ENCODE measurements at places on chromosomes 3 and 15.

DNA sequence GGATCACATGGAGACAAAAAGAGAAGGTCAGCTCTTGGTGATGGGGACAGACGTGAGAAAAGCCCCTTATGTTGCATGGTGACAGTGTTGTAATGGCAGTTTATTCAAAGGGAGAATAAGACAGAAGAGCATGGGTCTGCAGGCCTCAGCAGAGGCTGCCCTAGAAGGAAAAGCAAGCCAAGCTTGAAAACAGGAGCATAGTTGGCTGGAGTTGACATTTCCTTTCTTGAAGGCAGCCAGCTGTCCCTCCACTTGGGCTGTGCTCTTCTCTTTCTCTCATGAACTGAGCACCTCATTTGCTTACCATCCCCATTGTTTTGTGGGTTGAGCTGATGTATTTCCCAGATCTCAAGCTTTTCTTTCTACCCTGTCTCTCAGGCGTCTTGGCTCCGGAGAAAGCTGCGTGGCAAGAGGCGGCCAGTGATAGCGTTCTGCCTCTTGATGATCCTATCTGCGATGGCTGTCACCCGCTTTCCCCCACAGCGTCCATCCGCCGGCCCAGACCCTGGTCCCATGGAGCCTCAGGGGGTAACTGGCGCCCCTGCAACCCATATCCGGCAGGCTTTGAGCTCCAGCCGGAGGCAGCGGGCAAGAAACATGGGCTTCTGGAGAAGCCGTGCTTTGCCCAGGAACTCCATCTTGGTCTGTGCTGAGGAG is 52.9 kb downstream of the GASK1A start:
- DNase-seq = no peak

GRCh38 chr3:21913791-21914190 is 162.8 kb upstream of the ZNF385D start:
- no peak for DNase-seq

DNA sequence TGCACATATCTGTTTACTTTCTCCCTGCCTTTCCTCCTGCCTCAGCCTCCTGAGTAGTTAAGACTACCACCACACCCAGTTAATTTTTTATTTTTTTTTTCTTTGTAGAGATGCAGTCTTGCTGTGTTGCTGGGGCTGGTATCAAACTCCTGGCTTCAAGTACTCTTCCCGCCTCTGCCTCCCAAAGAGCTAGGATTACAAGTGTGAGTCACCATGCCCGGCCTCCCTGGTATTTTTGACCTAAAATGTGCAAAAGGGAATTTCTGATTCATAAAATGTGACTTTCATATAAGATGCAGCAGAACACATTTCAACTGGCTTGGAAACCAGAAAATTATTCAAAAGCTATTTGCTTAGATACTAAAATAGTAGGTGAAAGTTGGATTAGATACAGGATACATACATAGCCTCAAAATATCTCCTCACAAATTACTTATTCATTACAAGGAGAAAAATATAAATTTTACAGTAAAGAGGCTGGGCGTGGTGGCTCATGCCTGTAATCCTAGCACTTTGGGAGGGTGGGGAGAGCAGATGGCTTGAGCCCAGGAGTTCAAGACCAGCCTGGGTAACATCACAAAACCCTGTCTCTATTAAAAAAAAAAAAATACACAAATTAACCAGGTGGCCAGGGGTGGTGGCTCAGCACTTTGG is 32.0 kb downstream of the MAP4 start:
- DNase-seq = no peak

GRCh38 chr3:22361521-22361920 is 610.5 kb upstream of the ZNF385D start:
- DNase-seq = no peak

DNA sequence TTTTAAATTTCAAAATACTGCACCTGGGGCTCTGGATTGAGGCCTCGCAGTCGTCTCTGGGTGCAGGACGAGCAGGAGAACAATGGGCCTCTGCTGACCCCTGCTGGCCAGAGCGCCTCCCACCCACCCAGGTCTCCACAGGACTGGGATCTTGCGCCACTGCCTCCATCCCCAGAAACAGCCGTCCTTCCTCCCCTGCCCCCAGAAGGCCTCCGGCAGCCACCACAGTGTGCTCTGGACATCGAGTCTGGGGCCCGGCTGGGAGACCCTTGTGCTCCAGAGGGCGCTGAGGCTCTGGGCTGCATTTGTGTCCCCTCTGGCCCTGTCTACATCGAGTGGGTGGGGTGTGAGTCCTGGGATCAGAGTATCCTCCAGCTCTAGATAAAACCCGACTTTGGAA is 6.7 kb upstream of the ACSBG1 start:
- DNase-seq = peak; percentile 78

- no peak for DNase-seq
These were observed 52.9 kb upstream of the SEC13 start for GRCh38 chr3:10373686-10374261.

- DNase-seq = no peak
These were observed 26.5 kb downstream of the AKAP13 start for GRCh38 chr15:85406916-85407315.

DNA sequence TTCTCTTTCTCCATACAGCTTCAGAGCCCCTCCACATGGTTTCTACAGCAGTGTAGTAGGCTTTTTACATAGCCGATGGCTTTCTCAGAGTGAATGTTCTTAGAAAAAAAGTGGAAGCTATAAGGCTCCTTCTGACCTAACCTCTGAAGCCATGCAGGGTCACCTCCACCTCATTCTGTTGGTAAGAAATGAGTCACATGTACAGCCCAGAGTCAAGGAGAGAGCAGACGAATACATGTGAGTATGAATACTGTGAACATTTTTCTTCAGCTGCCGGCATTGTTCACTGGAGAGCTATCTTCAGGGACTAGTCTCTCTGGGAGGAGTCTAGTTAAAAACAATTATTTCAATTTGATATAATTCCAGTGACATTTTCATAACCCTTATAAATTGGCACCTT is 68.2 kb upstream of the THRB start:
- DNase-seq = no peak

- no peak for DNase-seq
These were observed 2.2 kb upstream of the LYZL4 start for GRCh38 chr3:42412526-42413155.

- no peak for DNase-seq
These were observed 26.0 kb downstream of the RPN1 start for GRCh38 chr3:128624526-128625138.

- DNase-seq = no peak
These were observed 117.9 kb downstream of the LIPC start for GRCh38 chr15:58549785-58550074.

DNA sequence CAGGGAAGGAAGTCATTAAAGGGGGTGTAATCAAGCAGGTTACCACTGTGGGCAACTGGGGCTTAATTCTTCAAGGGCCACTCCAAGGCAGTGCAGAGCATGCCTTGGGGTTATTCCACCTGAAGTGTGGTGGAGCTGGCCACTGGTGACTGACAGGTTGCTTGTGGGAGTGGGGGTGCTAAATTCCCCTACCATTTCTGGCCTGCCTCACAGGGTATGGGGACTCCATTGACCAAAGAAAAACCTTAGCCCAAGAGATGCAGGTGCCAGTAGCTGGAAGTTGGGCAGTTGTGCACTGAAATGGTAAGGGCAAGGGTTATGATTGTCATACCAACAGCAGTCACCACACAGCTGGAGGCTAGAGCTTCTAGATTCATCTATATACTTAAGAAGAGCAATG is 93.4 kb downstream of the ZNF621 start:
- no peak for DNase-seq

GRCh38 chr3:193910886-193911738 is 224.8 kb upstream of the HES1 start:
- no peak for DNase-seq

- DNase-seq = peak; percentile 26
These were observed at the start of gene CHST13 for GRCh38 chr3:126523745-126524428. TSS of gene CHST13 (plus strand) at chr3:126524155. CDS start at chr3:126524333, 178 bp downstream.

DNA sequence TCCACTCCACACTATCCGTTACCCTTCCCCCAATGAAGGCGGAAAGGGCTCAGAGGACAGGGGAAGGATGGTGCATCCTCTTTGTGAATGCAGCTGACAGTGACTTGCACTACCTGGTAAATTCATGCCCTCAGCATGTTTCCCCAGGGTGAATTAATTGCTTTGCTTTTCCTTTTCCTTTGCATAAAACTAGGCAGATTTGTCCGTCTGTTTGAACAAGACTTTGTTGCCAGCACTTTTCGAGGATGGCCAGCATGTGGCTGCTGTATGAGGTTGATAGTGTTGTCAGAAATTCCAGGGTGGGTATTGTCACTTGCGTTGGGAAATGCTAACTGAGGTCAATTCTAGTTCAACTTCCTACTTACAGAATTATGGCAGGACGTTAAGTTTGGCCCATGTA is 79.0 kb upstream of the RARB start:
- no peak for DNase-seq

DNA sequence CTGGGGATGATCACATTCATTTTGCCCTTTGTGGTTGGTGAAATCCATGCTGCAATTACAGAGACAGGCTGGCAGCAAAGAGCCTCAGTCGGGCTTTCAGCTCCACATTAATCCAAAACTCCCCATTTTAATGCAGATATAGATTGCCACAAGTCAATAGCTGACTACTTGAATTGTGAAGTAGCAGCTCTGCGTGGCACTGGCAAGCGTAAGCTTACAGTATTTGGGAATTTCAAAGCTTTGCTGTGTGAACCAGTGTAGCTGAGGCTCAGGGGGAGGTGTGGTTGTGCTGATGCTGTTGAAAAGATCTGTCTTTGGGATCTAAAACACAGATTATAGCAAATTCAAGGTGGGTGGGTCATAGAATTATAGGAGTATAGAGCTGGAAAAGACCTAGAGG is 290.3 kb upstream of the ONECUT1 start:
- DNase-seq = no peak

DNA sequence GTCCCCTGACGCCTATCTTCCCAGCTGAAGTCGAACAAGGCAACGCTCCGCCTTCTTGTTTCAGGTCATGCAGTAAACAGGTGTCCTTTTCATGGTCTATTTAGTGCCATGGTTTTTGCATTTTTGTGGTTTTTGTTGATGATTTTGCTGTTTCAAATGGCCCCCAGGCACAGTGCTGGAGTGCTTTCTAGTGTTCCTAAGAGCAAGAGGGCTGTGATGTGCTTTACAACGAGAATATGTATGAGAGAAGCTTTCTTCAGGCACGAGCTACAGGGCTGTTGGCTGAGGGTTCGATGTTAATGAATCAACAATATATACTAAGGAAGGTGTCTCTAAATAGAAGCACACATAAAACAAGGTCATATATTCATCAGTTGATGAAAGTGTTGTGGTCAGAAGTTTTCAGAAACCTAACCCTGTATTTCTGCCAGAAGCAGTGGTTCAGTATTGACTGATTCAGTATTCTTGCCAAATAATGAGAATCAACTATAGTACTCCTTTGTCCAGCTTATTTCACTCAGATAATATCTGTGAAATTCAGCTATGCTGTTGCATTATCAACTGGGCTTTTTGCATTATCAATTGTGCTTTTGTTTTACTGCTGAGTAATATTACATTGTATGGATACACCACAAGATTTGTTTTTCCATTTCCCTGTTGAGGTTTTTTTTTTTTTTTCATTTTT is 18.5 kb downstream of the LIMD1 start:
- no peak for DNase-seq

DNA sequence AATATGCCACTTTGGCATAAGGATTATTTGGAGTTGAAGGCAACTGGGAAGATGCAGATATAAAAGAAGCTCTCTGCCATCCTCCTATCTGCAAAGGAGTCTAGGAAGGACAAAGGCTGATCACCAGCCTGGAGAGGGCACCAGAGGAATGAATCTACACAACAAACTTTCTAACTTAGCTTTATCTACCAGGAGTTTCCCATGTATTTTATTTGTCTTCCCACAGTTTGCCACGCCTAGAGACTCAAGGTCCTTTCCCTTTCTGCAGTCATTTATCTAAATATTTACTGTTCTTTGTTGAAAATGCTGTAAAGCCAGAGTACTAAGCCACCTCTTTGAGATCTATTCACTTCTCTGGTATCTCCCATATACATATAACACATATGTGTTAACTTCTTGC is 32.2 kb downstream of the GPR176 start:
- no peak for DNase-seq

DNA sequence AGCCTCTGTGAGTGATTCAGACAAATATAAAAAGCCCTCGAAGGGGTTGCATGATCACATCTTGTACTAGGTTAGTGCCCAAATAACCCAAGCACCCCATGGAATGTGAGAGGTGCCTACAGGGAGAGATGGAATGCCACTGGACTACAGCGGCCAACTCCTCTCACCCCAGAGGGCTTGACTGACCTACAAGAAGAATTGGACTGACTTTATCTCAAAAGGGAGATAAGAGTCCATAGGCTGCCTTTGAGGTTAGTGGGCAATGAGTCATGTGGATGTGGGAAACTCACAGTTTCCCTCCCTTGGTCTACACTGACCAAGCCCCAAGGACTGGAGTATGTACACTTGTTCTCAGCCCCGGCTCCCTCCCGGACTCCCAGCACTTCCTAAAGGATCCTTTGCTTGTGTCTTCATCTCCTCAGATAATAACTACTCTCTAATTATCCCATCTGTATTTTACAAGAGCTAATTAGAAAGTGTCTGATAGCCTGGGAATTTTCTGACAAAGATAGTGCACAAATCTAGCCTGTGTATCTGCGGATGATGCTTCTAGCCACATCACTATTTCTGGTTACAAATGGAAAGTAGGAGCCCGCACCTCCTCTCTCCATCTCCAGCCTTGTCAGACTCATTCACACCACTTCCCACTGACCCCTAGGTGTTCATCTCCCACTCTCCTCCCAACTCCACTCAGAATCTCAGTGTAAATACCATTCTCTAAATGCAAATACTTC is 547.8 kb upstream of the TBL1XR1 start:
- no peak for DNase-seq

DNA sequence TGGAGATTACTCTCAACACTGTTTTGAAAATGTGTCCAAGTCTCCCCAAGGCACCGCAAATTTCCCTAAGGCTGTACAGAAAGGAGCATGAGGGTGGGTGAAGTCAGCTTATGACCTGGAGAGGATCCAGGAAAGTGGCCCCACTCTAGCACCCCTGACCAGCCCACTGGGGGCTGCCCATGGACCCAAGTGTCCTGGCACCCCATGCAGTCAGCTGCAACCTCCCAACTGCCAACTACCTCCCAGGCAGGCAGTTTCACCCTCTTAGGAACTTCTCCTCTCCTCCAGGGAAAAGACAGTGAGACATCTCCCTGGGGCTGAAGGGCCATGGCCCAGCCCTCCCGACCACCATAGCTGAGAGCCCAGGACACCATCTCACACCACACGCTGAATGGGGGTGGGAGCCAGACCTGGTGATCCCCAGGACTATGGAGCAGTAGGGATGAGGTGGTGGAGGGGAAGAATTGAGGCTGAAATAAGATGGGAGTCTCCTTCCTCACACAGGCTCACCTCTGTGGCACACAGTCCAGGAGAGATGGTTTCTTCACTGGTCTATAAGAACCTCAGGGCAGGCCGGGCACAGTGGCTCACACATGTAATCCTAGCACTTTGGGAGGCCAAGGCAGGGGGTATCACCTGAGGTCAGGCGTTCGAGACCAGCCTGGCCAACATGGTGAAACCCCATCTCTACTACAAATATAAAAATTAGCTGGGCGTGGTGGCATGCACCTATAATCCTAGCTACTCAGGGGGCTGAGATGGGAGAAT is 104.4 kb downstream of the DAPK2 start:
- no peak for DNase-seq

DNA sequence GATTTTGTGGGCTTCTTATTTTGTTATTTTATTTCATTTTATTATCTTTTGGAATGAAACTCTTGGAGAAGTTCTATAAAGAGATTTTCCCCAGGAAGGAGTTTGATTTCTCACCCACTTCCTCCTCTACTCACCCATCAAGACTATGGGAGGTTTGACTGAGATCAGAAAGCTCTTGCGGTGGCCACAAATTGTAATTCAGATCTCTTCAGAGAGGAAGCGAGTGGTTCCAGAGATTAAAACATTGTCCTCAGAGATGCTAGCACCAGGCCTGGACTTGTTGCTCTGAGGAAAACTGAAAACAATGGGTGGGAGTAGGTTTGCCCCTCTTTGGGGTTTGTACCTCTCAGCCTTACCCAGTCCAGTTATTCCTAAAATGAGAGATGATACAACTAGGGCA is 8.1 kb upstream of the MUC13 start:
- DNase-seq = no peak

Measured in CD4-positive, alpha-beta T cell treated with Interleukin-1 beta for 1 hour (primary cell).